ENCODE measurements at places on chromosomes 3 and 15.

DNA sequence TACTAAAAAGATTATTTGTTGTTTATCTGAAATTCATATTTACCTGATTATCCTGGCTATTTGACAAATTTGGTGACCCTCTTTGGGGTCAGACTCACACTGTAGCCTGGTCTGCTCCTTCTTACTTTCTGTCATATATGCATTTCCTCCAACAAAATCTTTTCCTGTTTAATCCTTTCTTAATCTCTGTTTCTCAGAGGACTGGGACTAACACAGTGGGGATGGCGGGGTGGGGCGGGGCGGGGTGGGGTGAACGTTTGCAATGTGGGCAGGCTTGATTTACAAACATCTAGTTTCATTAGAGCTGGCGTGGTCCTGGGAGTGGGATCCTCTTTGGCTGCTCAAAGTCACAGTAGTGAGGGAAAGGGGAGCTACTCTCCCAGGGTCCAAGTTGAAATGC, 35.3 kb upstream of the CDCP1 start:
- no peak for DNase-seq

DNA sequence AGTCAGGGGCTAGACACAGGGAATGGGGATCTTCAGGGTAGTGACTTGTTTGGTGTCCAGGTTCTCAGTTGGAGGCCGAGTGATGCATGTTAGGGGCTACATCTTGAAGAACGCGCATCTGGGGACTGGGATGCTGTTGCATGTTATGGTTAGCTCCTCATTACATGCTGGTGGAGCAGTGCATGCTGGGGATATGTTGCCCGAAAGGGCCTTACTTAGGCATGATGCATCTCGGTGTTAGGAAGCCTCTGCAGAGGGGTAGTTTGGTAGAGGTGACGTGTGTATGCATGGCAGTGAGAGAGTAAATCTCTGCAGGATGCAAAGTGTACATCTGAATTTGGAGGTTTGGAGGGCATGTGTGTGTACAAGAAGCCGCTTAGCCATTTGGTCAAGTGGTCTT, 2.4 kb downstream of the EIF4G1 start:
- no peak for DNase-seq

DNA sequence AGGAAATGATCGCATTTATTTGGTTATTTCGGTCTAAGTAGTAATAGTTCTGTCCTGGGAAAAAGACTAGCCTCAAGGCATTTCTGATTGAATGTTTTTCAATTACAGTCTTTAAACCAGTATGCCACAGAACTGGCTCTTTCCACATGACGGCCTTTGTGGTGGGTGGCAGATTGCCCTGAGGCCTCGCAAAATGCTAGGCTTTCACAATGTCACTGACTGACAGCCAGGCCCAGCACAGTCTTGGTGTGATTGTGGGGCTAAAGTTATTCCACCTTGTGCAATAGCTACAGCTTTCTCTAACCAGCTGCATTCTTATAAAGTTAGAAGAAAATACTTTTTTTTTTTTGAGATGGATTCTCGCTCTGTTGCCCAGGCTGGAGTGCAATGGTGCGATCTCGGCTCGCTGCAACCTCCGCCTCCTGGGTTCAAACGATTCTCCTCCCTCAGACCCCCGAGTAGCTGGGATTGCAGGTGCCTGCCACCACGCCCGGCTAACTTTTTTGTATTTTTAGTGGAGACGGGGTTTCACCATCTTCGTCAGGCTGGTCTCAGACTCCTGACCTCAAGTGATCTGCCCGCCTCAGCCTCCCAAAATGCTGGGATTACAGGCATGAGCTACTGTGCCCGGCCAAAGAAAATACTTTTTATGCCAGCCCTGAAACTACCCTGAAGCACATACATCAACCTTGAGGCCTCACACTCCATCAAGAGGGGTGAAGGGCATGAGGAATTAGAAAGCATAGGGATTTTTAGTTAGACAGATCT, 2.5 kb upstream of the ADIPOQ start:
- no peak for DNase-seq

DNA sequence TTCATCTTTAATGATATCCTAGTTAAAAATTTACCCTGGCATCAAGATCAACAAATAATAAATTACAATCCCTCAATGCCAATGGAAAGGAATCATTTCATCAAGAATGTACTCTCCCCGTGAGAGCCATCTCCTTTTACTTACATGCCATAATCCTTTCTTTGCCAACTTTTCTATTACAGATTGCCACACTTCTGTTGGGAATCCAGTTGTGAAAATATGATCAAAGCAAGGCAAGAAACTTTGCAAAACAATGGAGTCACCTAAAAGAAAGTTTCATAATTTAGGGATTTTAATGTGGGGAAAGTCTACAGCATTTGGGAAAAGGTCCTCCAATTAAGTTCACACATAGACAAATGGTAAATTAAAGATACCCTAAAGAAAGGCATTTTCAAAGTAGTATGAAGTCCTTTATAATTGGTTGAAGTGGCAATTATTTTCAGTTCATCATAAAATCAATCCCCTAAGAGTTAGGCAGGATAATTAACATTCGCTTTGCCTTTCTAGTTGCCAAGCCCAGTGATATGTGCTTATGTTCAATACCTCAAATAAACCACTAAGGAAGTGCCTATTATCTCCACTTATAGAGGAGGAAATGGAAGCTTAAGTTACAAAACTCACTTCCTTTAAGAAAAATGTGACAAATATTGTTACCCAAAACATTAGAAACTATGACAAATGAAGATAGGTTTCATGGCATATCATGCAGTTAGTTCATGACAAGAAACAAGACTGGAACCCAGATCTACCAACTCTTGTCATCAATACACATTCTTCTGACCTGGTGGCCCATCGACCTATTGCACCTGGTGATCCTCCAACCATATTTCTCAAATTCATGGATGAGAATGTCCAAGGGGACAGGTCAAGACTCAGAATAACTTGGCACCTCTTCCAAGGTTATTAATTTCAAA, 49.1 kb downstream of the TRANK1 start:
- DNase-seq = no peak

DNA sequence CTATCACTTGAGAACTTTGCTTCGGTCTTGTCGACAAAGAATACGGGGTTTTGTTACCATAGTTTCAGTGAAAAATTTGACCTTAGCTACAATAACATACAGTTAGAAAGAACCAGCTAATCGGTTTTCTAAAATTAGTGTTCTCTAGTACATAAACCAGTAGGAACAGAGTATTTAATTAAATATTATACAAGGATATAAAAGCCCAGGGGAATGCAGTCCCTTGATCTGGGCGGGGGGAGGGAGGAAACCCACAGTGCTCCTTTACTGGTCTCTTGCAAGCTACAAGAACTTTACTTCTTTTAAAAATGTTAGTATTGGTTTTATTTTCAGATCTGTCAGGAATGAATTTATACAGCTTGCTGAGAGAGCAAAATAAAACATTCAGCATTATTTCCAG, 41.8 kb downstream of the ITPR1 start:
- no peak for DNase-seq

DNA sequence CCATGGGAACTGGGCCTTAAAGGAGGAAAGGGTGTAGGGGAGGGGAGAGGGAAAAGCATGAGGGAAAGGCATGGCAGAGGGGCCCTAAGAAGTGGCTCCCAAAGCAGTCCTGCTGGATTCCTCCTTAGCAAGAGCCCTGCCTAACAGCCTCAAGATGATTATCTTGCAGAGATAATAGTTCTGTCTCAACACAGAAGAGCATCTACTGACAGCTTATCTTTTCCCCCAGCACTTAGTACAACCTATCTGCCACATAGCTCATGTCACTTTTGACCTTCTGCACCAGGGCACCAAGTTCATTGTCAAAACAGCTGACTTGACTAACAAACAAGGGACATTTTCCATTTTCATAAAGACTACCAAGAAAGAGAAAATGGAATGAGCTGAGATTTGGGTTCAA, 86.3 kb downstream of the ANP32A start:
- no peak for DNase-seq

GRCh38 chr3:38149708-38150107, 11.2 kb downstream of the MYD88 start:
- DNase-seq = peak; percentile 9

GRCh38 chr3:145882436-145882835, 278.5 kb downstream of the PLOD2 start:
- no peak for DNase-seq

DNA sequence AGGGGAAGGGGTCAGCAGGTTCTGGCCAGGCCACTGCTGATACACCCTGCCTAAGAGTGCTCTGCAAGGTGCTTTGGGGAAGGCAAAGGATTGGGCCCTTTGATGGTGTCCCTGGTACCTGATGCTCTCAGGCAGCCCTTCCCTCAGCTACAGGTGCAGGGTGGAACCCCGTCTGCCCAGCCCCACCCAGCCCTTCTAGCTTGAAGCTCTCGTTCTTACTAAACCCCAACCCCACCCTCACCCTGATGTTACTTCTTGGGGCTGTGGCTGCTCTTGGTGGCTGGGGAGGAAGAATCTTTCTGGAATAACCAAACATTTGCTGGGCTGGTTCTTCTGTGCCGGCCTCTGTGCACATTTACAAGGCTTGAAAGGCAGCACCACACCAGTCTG, 6.4 kb downstream of the GNAI2 start:
- DNase-seq = no peak

GRCh38 chr3:124775877-124776276, 45.6 kb downstream of the UMPS start:
- no peak for DNase-seq

DNA sequence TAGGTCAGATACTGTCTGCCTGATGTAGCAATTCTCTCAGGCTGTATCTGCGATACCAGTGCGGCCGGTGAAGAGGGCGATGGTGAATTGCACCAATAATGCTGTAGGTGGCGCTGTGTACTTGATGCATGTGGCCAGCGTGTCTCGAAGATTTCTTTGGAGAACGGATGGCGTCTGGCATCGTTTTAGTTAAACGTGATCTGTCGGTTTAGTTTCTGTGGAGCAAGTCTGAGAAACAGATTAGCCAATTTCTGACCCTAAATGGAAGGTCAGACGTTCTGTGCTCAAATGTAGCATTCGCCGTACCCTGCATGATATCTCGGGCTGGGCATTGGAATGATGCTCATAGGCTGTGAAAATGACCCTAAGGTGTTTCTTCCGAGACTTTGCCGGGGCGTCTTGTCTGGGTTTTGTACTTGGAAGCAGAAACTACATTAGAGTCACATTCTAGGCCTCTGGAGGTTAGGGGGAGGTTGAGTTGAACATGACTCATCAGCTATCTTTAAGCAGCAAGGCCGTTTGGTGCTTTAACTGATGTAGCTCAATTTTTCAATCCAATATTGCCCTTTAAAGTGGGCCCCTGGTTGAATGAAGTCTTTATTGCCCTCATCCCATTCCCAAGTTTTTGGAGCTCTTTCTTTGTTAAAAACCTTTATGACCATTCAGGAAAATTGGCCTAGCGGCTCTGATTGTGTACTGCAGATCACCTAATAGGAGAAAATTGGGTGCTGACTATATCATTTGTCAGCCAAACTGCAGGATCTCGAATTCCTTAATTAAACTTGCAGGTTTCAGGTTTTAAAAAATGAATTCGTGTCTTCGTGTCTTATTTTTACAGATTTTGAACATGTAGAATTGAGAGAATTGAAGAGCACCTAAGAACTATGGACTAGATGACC, 80.0 kb downstream of the SQOR start:
- peak; percentile 45 for DNase-seq

- DNase-seq = no peak
These were observed 12.4 kb upstream of the CCDC80 start for GRCh38 chr3:112653209-112653871.

GRCh38 chr3:166637984-166638530, 742.0 kb downstream of the ZBBX start:
- no peak for DNase-seq

GRCh38 chr3:10280177-10280529, 12.6 kb downstream of the GHRL start:
- DNase-seq = no peak

- DNase-seq = no peak
These were observed 51.9 kb upstream of the GAP43 start for GRCh38 chr3:115571413-115571812.

DNA sequence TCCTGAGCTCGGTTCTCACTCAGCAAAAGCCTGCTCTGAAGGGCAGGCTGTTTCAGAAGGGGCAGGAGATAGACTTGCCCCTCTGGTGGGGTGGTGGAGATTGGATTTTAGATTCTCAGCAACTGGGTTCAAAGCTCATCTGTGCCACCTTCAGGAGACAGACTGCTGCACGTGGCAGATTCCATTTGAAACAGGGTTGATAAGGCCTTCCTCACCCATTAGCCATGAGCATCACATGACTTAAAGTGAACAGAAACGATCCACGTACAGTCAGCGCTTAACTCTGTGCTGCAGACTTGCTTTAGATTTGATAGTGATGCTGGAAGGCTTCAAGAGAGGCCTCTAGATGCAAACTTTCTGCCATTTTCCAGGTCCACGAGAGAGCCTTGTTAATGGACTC, 35.0 kb upstream of the MGLL start:
- DNase-seq = no peak

DNA sequence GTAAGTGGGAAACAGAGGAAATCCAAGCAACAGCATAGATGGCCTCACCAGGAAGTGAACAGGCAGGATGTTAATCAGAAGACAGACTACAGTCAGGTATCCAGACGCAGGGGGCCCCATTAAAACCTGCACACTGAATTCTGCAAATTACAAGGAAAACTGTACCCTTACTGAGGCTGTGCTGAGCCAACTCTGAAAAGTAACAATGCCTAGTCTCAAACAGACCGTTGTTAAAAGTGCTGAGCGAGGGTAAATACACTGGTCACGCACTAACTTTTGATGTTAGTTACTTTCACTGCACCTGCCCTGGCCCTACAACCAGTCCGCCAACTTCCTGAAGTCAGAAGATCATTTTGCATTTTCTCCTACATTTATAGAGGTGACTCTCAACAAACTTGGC, 1.0 kb downstream of the TAMM41 start:
- no peak for DNase-seq

DNA sequence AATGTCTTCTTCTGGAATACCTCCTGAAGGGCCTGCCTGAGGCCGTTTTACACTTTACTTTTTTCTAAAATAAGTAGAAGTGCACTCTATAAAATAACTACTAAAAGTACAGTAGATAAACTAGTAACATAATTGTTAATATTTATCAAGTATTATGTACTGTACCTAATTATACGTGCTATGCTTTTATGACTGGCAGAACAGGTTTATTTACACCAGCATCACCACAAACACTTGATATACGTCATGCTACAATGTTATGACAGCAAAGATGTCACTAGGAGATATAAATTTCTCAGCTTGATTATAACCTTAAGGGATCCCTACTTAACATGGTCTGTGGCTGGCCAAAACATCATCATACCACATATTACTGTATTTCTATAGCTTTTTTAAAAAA, 29.4 kb downstream of the DLG1 start:
- no peak for DNase-seq

DNA sequence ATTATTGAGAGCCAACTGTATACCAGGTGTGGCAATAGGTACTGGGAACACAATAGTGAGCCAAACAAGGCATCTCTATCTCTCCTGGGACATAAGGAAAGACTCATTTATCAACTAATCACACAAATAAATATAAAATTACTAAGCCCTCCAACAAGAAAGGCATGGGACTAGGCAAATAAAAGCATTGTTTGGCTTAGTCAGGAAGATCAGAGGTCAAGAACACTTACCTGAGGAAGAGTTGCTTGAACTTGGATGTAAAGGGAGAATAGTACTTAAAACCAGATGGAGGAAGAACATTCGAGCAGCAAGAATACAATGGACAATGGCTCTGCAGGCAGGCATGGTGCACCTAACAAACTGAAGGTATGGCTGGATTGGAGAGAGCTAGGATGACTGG, 300.7 kb downstream of the WDR72 start:
- DNase-seq = no peak

GRCh38 chr15:29533647-29534046, 264.0 kb upstream of the NSMCE3 start:
- DNase-seq = no peak

All from stimulated activated CD4-positive, alpha-beta T cell treated with anti-CD3 and anti-CD28 coated beads, Interleukin-2, amount 100 ng/mL, for 24 hours (primary cell).